ENCODE measurements at places on chromosomes 6 and 20.

DNA sequence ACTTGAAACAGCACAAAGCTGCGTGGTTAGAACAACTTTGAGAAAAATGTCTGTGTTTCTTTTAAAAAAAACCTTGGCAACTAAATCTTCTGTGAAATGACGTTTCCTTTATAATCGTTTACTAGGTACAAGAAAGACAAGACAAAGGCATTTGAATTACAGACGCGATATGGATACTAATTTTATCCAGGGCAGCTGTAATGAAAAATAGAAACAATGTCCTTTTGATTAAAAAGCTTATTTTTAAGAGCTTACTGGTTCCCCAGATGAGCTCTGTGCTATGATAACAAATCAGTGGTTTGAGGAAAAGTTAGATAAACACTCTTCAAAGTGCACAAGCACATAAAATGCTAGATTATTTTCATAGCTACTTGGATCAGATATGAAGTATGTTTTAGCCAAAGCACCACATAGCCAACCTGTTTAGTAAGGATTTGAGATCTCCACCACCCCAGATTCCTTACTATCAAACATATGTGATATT lies 1.6 kb upstream of the SYNCRIP start:
- no peak for DNase-seq

DNA sequence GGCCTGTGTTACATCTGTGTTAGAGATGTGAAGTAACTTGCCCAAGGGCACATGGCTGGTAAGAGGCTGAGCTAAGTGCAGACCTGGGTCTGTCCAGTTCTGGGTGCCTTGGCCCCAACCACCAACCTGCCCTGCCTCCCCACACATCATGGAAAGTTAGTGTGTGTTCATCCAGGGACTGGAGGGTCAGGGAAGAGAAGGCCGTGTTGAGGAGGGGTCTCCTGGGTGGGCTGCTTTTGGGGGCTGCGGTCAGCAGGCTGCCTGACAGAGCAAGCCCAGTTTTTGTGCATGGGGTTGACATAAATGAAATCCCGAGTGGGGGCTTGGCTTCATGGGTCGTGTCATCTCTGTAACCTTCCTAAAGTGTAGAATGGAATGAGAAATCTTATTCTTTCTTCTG lies 10.9 kb downstream of the PYGB start:
- no peak for DNase-seq

- DNase-seq, result no peak
These were observed 15.6 kb downstream of the RRBP1 start for GRCh38 chr20:17666481-17666880.

DNA sequence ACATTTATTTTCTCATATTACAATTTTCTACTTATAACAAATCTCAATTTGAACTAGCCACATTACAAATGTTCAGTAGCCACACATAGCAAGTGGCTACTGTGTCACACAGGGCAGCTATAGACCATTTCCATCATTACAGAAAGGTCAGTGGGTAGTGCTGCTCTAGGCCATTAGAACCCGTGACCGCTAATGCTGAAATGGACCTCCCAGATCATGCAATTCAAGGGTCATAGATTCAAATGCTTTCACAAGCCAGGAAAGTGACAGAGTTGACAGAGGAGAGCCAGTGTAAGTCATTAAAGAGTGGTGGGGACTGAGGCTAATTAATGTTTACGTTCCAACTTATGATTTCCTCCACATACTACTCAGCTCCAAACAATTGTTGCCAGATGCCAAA lies 3.5 kb upstream of the OCSTAMP start:
- no peak for DNase-seq

DNA sequence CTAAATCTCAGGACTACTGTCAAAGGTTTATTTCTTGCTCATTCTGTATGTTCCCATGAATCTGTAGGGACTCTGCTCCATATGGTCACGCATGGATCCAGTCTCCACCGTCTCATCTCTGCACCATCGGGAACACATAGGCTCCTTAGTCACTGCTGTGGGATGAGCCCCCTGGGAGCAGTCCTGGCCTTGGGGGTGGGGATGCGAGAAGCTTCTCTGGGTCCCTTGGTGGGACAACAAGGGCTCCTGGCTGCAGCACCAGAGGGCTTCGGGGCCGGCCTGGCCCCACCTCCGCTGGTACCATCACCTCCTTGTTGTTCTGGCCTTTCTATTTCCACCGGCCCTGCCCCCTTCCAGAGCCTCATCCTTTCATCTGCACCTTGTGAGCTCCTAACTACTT lies 148.4 kb downstream of the CDH4 start:
- no peak for DNase-seq

- DNase-seq, result no peak
These were observed 100.7 kb upstream of the CARMIL1 start for GRCh38 chr6:25178336-25179035.

DNA sequence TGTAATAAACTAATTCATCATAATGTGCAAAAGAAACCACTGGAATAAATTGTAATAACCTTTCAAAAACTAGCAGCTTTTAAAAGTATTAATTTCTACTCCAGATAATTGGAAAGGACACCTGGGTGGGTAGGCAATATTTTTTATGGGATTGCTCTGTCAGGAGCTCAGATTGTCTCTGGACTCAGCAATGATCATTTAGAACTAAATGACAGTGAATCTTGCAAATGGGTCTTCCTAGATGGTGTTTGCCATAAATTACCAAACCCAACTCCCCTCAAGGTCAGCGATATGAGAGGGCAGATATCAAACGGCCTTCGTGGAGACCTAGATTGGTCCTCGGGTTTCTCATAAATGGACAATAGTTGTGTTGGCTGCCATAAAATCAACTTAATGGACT lies 181.9 kb downstream of the HS3ST5 start:
- DNase-seq, result no peak

DNA sequence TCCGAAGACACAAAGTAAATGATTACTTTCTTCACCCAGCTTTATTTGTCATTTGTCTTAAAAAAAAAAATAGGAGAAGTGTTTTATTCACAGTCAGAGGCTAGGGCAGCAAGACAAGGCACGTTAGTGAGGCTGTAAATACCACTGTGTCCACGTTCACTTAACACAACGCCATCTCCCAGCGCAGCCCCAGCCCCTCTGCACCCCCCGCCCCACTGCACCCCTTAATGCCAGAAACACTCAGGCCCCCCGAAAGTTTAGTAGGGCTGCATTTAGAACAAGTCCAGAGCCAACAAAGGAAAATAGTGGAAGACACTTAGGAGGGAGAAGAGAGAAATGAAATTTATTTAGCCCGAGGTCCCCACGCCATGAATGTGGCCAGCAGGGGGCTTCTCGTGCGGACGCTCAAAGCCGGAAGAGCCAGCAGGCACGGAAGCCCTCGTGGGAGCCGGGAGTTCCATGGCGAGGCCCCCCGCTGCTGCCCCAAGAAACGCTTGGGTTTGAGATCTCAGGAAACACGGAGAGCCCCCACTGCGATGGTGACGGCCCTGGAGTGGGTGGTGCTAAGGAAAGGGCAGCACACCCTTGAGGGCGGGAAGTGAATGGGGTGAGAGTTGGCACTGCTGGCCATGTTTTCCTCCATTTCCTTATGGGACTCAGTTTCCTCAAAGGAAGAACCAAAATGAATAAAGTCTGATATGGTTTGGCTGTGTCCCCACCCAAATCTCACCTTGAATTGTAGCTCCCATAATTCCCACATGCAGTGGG lies 50.2 kb downstream of the IYD start:
- peak; percentile 48 for DNase-seq

GRCh38 chr20:53961527-53961926 lies 108.9 kb downstream of the BCAS1 start:
- DNase-seq, result no peak

GRCh38 chr20:10357974-10358373 lies 76.0 kb downstream of the MKKS start:
- DNase-seq, result no peak

DNA sequence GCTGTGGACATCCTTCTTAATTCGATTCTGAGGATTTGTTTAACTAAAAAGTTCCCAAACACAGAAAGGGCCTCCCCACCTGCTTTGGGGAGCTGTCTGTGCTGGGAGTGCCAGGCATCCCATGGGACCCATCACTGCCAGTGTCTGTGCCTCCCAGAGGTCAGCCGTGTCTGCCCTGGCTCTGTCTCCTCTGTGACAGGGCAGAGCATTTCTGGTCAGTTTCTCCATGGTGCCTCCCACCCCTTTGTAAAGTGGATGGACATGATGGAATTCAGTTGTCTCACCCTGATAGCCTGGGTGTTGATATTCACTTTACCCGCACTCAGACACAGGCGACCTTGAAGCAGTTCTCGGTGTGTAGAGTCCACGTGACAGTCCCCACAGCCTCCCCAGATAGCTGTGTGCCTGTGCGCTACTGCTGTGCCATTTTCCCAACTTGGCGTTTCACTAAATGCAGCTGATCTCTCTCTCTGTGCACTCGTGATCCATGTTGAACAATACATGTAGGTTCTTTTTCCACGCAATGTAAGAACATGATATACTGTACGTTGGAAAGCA lies 70.5 kb downstream of the CDS2 start:
- no peak for DNase-seq

- DNase-seq, result peak; percentile 17
These were observed 616.4 kb upstream of the AGPAT4 start for GRCh38 chr6:161890133-161890831.

DNA sequence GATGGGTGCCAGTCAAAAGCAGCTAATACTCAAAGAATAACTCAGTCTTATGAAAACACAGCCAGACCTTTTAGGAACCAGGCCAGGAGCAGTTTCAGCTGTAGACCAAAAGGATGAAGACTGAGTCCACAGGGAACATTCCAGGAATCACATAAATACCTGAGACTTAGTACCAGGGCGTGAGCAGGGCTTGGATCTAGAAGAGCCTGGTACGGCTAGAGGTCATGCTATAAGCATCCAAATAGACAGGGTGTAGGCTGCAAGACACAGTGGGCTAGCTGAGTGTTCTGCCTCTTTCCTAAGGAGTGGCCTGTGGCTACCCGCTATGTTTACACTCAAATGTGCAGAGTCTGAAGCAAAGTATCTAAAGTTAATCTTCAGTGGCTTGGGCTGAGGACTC lies 29.5 kb upstream of the LRRC1 start:
- no peak for DNase-seq

GRCh38 chr6:170289180-170289931 lies 1.5 kb downstream of the DLL1 start:
- no peak for DNase-seq

- no peak for DNase-seq
These were observed 314.9 kb upstream of the ECI2 start for GRCh38 chr6:4450237-4450636.

DNA sequence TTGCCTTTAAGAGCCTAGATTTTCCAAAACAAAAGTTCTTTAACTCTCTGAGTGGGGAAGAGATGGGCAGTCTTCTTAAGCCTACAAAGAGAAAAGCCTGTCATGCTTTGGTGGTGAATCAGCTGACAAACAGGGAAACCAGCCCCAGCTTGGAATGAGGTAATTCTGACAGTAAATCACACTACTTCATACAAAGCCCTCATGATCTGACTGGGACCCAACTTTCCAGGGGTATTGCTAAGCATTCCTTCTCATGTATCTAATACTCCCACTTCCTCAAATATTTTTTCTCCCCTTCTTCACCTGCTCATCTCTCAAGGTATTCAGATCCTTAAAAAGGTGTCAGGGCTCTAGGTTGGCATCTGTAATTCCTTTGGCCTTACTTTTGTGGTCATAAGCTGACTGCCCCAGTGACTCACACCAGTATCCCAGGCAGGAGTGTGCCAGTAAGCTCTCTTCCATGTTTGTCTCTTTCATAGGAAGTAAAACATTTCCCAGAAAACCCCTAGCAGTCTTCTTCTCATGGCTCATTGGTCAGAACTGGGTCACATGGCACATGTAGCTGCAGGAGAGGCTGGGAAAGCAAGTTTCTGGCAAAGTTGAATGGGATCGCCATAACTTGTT lies 15.0 kb upstream of the TBC1D22B start:
- DNase-seq, result no peak

DNA sequence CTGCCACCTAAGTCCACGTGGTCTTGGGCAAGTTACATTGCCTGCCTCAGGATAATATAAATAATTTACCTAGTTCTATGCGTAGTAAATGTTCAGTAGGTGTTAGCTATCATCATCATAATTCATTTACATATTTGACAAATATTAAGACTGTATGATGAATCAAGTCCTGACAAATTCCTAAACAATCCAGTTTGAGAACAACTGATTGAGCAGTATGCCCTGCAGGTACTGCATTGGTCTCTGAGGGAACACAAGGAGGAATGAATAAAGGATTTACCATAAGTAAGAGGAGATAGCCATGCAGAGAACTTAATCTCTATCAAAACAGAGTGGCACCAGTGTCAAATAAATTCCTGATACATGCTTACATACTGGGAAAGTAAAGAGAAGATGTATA lies 70.4 kb downstream of the SAMD5 start:
- DNase-seq, result no peak

- DNase-seq, result no peak
These were observed 16.6 kb downstream of the ZUP1 start for GRCh38 chr6:116651916-116652315.

GRCh38 chr6:52570291-52570700 lies 6.6 kb downstream of the TRAM2 start:
- no peak for DNase-seq

DNA sequence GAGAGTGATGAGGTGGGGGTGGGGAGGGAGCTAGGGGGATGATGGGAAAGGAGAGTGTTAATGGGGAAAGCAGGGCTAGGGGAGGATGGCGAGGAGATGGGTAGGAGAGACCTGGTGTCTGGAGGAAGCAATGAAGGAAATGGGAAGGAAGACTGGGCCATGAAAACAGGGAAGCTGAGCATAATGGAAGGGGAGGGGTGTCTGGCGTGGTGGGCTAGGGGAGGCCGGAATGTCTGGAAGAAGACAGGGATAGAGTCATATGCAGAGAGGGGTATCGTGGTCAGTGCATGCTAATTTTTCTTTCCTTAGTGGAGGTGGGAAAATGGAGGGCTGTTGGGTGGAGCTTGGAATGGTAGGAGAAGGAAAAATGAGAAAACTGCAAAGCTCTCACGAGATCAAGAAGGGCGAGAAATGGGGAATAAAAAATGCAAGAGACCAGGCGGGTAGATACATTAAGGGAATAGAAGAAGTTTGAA lies 423 bp downstream of the KLHDC3 start:
- DNase-seq, result peak; percentile 63

DNA sequence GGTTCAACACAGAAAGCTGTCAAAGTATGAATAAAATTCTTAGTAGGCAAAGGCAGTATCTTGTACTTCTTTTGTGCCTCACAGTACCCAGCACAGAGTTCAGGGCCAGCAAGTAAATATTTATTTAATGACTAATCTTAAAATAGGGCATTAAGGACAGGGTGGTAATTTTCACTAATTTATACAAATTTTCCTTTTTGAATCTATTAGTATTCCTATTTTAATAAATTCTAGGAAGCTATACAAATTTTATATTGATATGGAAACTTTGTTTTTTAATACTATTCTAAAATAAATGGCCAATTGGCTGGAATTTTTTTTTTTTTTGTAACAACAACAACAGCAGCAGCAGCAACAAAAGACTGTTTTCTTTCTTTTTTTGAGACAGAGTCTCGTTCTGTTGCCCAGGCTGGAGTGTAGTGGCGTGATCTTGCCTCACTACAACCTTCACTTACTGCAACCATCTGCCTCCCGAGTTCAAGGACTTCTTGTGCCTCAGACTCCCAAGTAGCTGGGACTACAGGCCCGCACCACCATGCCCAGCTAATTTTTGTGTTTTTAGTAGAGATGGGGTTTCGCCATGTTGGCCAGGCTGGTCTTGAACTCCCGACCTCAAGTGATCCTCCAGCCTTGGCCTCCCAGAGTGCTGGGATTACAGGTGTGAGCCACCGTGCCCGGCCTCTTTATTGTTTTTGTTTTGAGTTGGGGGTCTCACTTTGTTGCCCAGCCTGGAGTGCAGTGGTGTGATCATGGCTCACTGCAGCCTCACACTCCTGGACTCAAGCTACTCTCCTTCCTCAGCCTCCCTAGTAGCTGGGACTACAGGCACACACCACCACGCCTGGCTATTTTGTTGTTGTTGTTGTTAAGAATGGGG lies 85.2 kb downstream of the FKBP5 start:
- no peak for DNase-seq

Measured in hippocampal formation (tissue), 2 donors.